Hepatocyte (in vitro differentiated cells): ENCODE measurements at places on chromosomes 12 and 14. TPM values are rescaled to one million over a fixed set of nuclear protein-coding genes. Genes with fewer than 3 reads are reported as not detected.

INSM2 gene
- not detected in 2 replicates for polyA plus RNA-seq

TEAD4 gene
- polyA plus RNA-seq: 12.0 and 12.7 TPM in 2 replicates

PIK3C2G gene
- 3.5 and 5.2 TPM in 2 replicates for polyA plus RNA-seq

KRT6A gene
- 0.54 and 2.3 TPM in 2 replicates for polyA plus RNA-seq

FLVCR2 gene
- polyA plus RNA-seq: 7.7 and 9.5 TPM in 2 replicates

PEX5 gene
- polyA plus RNA-seq: 15.0 and 17.3 TPM in 2 replicates

HOXC9 gene
- 2.7 and 4.1 TPM in 2 replicates for polyA plus RNA-seq

OR9K2 gene
- polyA plus RNA-seq: not detected in 2 replicates
